ENCODE measurements at places on chromosomes 7 and 10.
A peak's percentile ranks its signal among the peaks of the same experiment; 100 is the strongest.

DNA sequence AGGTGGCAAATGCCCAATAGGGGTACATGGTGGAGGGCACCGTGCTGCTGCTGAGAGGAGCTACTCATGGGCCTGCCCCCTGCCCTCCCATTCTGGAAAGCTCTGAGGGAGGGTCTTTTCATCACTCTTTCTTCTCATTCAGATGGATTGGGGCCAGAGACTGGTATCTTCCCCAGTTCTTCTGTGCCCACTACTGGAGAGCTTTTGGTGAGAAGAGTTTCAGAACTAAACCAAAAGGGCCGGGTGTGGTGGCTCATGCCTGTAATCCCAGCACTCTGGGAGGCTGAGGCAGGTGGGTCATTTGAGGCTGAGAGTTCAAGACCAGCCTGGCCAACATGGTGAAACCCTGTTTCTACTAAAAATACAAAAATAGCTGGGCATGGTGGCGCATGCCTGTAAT, 12.5 kb downstream of the ADRA2A start:
- no peak for DNase-seq

DNA sequence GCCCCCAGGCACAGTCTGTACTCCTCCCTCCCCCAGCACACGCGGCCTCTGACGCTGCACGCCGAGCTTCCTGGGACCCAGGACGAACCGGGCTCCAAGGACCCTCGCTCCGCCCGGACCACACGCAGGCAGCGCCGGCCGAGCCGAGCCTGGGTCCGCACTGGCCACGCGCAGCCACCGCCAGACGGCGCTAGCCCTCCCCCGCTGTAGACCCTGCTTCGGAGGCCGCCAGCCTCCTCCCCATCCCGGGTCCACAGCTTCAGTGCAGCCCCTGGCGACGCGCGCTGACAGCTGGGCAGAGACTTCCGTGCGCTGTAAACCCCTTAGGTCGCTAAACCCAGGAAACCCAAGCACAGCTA, 936 bp upstream of the TCERG1L start:
- DNase-seq, result peak; percentile 39

GRCh38 chr7:28348636-28349035, 63.7 kb upstream of the CREB5 start:
- no peak for DNase-seq

DNA sequence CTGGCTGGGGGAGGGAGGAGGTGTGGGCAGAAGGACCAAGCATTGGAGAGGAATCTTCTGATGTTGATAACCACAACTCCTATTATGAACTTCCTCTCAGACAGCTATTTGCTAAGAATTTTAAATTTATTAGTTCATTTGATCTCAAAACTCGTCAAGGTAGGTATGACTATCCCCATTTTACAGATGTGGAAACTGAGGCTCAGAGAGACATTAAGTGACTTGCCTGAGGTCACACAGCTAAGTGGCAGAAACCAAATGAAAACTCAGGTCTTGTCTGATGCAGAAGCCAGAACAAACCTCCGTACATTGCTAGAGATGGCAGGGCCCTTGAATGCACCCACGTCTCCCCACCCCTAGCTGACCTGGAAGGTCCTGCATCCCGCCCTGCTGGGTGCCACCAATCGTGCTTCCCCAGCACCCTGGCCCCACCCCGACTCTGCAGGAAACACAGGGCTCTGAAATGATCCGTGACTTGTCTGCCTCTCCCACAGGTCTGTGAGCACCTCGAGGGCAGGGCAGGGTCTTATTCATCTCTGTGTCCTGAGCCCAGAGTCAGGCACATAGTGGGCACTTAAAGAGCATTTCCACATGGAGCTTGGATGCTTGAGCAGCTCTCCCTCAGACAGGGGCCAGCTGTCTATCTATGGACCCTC, 5.6 kb upstream of the PALD1 start:
- DNase-seq, result no peak

DNA sequence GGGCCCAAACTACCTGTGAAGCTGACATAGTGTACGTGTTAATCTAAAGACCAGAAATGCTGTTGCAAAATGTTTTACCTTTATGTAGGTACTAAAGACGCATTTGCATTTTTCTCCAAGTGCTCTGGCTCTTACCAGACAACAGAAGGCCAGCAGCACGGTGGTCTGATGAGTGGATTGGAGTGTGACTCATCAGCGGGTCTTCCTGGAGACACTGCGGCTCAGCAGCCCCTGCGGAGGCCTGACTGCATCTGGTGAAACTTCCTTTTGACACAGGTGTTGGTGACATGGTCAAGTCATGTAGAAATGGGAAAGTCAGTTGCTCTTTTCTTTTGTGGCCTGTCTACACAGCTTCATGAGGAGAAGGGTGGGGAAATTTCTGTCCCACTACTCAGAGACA, 723.6 kb downstream of the INHBA start:
- DNase-seq, result no peak

GRCh38 chr10:51382181-51382580, 307.9 kb downstream of the PRKG1 start:
- DNase-seq, result no peak

- no peak for DNase-seq
These were observed 66.8 kb upstream of the CHST15 start for GRCh38 chr10:124160176-124160575.

GRCh38 chr10:47198221-47198620, 101.8 kb upstream of the GDF10 start:
- DNase-seq, result no peak

GRCh38 chr7:149423449-149424110, 37.3 kb downstream of the ZNF777 start:
- DNase-seq, result no peak

GRCh38 chr7:128869138-128869943, 6.7 kb downstream of the ATP6V1F start:
- DNase-seq, result peak; percentile 62

GRCh38 chr10:114274616-114275453, 35.8 kb downstream of the VWA2 start:
- no peak for DNase-seq

GRCh38 chr10:62015994-62016393, 114.5 kb downstream of the ARID5B start:
- DNase-seq, result no peak

GRCh38 chr7:127793582-127793981, 141.6 kb downstream of the SND1 start:
- DNase-seq, result no peak

DNA sequence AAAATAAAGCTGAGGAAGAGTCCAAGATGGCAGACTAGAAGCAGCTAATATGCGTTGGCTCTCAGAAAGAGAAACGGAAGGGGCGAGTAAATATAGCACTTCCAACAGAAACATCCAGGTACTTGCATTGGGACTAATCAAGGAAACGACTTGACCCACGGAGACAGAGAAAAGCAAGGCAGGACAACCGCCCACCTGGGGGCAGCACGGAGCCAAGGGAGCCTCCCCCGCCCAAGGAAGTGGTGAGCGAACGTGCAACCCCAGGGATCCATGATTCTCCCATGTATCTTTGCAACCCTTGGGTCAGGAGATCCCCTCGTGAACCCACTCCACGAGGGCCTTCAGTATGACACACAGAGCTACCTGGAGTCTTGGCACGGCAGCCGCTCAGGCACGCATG, 45.4 kb upstream of the GRM3 start:
- DNase-seq, result peak; percentile 86

DNA sequence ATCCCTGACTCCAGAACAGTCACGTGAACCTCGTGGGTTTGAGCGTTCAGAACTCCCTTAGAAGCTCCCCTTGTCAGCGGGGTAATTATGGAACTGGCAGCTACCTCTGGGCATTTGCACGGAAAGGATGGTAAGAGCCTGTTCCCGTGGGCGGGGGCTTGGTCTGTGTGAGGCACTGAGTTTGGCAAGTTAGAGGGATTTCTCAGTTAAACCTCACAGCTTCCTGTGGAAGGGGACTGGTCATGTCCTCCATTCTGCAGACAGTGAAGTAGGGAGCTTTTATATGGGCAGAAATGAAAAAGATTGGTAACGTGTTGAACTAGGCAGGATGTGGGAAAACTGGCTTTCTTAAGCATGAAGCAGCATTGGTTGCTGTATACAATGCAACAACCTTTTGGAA, 16.0 kb downstream of the PALD1 start:
- no peak for DNase-seq
